Stimulated activated CD4-positive, alpha-beta T cell treated with anti-CD3 and anti-CD28 coated beads, Interleukin-1b, Interleukin-23, amount 100 ng/mL, for 1 hour (primary cell): ENCODE measurements at places on chromosomes 5 and 9.

DNA sequence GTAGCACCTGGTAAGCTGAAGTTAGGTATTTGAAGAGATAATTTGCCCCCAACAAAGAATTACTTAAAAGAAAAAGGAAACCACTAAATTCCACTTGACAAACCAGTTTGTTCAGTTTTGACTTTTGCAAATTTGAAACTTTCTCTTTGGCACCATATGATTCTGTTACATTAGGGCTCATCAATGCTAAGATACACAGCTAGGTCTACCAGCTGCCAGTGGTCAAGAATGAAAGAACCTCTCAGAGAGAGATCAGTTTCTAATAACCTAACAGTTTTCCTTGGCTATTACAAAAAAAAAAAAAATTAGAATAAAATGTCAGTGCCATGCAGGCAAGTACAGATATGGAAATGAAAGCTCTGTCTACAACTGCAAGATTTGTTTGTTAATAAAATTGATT lies 92.3 kb downstream of the CAAP1 start:
- no peak for DNase-seq

DNA sequence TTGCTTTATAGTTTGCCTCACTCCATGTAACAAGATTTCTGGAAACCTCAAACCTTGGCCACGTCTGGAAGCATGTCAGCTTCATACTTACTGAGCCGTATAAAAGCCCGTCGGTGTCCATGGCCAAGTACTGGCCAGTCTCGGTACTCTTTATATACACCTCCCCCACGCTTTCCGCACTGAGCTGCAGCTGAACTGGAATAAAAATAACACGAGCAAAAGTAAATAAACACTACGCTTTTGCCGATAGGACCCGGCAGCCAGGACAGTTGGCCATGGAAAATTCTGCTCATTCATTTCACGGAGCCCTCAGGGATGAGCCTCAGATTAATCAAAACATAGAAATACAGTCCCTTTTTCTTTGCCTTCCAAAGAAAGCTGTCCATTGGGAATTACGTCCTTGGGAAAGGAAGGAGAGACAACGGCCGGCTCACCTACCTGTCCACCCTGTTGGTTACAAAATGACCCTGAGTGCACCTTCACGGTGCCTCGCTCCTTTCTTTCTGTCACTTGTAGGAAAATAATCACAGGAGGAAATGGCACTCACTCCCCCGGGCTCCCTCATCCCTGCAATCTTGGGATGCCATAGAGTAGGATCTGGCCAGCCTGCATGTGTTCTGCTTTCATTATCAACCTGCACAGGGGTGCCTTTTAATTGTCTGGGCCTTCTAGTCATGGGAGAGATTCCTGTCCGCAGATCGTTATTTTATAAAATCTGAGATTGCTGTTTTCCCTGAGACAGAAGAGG lies 85.1 kb downstream of the FGF1 start:
- DNase-seq: no peak

DNA sequence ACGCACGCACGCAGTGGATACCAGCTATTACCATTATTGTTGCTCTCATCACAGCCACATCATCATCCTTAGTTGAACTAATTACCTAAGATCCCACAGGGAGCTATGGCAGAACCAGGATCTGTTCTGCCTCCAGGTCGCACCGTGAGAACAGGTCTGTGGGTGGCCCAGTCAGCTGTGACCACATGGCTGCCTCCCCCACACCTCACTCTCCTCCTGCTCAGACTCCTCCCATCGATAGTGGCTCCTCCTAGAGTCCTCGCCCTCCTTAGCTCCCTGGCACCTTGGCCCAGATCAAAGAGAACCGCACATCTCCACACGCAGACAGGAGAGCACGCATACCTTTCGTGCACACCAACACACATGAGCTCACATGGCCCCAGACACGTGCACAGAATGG lies 32.4 kb upstream of the RPL26L1 start:
- no peak for DNase-seq

- no peak for DNase-seq
These were observed 41.4 kb downstream of the DAB2IP start for GRCh38 chr9:121692606-121693387.

DNA sequence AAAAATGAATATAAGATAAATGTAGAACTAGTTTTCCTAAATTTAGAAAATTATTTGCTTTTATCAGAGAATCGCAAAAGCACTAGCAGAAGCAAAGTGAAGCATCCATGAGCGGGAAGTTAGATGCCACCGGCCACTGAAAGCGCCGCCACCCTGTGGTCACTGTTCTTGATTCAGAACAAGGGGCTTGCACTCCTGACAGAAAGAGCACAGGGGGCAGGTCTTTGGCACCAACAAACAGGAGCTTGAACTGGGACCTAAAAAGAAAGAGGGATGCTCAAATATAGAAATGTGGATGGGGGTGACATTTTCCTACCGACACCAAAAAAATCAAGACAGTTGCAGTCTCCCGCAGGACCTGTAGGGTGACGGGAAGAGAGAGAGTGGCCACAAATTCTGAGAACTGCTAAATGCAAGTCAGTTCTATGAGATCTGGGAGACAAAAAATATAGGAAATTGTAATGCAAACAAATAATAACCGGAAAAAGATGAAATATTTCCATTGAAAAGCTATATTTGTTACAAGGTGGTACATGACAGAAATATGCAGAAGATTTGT lies 144.3 kb downstream of the CDH12 start:
- no peak for DNase-seq

DNA sequence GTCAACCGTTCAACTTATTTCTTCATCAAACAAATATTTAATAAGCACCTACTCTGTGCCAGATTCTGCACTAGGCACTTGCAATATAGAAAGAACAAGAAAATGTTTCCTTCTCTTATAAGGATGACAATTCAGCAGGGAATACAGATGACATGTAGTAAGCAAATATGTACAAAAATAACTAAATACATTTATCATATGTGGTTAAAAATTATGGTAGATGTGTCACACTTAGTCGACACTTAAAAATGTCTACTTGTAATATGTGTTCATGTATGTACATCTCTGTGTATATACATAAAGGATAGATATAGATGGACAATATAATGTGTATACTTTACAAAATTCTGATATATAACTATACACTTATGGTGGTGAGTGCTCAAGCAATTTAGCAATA lies 417.0 kb upstream of the MEF2C start:
- DNase-seq: no peak

GRCh38 chr9:27377811-27378456 lies 81.0 kb upstream of the EQTN start:
- DNase-seq: no peak

DNA sequence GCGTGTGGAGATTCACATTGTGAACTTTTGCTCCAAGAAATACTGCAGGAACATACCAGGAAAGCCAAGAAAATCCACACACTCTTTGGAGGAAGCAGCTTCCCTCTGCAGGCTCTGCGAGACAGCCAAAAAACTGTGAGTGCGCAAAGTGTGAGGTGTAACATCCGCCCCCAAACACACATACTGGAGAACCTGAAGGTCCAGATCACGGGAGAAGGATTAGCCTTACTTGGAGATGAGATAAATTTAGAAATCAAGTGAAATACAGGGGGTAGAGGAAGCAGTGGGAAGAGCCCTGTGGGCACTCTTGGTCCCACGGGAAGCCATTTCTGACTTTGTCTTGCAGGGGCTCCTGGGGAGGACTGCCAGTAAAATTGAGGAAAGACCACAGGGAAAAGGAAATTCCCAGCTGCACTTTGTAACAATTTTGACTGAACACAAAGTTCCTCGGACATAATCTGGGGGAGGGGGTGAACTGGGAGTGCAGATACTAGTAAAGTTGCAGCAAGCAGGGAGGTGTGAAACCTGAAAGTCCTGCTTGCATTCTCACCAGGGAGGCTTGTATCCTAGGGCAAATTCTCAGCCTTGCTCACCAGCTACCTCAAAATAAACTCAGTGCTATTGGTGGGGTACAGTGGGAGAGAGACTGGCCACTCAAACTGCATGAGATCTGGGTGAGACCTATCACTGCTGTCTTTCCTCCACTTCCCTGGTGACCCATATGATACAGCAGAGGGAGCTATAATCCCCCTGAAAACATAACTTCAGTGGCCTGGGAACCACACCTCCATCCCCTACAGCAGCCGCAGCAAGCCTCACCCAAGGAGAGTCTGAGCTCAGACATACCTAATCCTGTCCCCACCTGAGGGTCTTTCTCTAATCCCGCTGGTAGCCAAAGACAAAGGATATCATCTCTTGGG lies 109.1 kb downstream of the ALDH1A1 start:
- DNase-seq: no peak

DNA sequence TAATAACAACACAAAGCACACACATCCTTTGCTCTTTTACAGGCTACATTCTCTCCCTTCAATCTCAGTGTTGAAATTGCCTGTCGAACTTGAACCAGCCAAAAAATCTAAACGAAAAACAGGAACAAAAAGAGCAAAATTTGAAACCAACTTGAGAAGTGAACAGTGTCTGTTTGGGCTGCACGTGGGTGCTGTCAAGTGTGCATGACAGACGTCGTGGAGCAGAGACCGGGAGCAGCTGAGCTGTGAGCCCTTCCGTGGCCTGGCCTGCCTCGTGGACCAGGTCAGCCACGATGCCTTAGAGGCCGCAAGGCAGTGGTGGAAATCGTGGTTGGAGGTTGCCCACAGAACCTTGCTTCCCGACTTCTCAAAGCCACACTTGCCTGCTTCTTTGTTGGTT lies 34.8 kb upstream of the DENND1A start:
- DNase-seq: no peak
